ENCODE measurements at places on chromosomes 16 and 17. TPM values are rescaled to one million over a fixed set of nuclear protein-coding genes. Genes with fewer than 3 reads are reported as not detected.
A peak's percentile ranks its signal among the peaks of the same experiment; 100 is the strongest.

Gene MAP3K3
- total RNA-seq, result 98.8 TPM

Gene TP53TG3
- not detected for total RNA-seq

Gene SDR42E1
- total RNA-seq, result 9.8 TPM

Gene TBC1D28
- total RNA-seq, result not detected

Gene SMIM22
- total RNA-seq, result not detected

Gene MT1H
- total RNA-seq, result not detected

Gene GRAP
- 63.1 TPM for total RNA-seq

Gene ZPBP2
- 0.35 TPM for total RNA-seq

DNA sequence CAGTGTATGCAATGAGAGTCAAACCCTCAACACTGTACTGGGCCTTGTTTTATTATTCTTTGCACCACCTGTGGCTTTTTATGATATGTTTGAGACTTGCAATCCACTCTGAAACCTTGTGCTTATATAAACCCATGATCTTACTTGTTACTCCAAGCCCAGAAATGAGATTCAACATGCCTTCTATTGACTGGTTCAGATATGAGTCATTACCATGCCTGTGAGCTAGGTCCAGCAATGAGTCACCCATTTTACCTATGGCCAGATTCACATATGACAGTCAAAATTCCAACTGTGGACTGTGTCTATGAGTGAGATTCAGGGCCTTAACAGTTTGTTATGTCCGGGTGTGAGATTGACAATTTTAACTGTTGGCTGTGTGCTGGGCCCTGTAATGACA, 1846.1 kb downstream of the TP53TG3F start:
- no peak for DNase-seq

DNA sequence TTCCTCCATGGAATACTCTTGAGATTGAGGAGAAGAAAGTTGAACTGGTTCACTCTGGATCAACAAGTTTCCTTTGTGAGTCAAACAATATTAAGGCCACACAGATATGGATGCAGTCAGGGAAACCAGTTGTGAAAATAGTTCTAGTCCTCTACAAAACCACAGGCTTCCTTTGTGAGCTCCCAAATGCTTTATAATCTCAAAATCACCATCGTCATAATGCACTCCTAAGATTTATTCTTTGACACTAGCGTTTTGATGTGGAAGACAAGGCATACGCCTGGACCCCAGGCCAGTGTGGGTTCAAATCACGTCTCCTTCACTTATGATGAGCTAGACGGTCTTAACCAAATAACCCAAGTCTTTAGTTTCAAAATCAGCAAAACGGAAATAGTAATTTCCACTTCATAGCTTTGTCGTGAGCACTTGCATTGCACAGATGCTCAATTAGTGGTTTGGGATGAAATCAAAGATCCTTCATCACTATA, 142.6 kb downstream of the STX8 start:
- no peak for DNase-seq

GRCh38 chr16:54102888-54103866, 183.4 kb downstream of the IRX3 start:
- no peak for DNase-seq

DNA sequence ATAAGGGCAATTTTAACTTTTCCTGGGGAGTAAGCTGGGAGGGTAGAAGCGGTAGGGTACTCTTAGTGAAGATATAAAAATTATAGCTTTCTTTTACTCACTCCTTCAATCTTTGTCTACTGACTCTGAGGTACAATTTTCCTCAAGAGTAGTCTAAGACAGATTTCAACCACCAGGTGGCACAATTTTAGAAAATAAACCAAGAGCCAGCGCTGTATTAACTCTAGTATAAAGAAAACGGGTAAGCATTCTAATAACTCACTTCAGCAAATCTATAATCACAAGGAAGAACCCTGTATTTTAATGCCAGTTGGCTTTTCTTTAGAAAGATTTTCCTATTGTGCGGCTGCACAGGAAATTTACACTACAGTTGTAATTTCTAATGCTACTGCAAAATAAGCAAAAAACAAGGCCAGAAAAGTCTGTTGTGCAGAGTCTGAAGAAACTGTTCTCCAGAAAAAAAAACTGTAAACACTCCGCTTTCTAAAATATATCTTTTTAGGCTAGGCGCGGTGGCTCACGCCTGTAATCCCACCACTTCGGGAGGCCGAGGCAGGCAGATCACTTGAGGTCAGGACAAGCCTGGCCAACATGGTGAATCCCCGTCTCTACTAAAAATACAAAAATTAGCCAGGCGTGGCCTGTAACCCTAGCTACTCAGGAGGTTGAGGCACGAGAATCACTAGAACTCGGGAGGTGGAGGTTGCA, 1.9 kb downstream of the CMC2 start:
- peak; percentile 68 for DNase-seq

DNA sequence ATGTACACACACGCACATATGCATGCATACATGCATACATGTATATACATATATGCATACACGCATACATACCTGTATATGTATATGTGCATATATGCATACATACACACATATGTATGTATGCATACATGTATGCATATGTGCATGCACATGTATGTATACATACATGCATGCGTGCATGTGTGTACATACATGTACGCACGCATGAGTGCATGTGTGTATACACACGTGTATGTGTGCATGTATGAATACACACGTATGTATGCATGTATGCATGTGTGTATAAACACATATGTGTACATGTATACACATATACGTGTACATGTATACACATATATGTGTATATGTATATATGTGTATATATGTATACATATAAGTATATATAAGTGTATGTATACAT, 28.5 kb upstream of the DLX3 start:
- DNase-seq, result no peak

- DNase-seq, result no peak
Observed at GRCh38 chr16:66271074-66272060, 95.1 kb upstream of the CDH5 start.

GRCh38 chr17:19334331-19334730, 28.2 kb downstream of the B9D1 start:
- DNase-seq, result no peak

- DNase-seq, result no peak
Observed at GRCh38 chr17:21005803-21006202, 37.0 kb downstream of the USP22 start.

DNA sequence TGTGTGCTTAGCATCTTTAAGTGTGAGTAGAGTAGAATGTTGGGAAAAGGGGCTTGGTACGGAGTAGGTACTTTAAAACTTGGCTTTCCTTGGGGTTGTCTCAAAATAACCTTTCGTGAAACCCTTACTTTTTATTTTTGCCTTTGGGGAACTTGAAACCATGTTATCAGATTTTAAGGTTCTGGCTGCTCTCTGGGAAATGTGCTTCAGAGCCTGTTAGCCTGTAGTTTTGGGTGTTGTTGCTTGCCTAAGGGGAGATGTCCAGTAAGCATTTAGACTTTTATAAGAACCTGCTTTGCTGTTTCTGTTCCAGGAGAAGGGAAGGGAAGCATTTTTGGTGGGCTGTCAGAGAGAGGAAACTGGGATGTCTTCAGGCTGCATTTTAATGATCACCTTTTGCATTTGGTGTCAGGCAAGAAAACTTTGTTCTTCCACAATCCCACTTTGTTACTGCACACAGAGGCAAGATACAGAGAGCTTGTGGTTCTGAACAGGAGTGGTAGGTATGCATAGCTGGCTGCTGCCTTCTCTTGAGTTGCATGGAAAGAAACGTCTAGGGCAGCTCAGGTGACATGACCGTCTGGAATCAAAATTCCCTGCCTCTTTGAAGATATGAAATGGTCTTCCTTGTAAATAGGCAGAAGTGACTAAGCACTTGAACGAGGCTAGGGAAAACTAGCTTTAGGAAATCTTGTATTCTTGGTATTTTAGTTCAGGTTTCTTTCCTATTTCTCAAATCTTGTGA, 1.7 kb downstream of the RABEP1 start:
- no peak for DNase-seq

- DNase-seq, result peak; percentile 74
Observed at GRCh38 chr17:8965394-8966168, at the start of gene PIK3R5. TSS of gene PIK3R5 (minus strand) at chr17:8965707. CDS start at chr17:8911494, 54,213 bp downstream.

DNA sequence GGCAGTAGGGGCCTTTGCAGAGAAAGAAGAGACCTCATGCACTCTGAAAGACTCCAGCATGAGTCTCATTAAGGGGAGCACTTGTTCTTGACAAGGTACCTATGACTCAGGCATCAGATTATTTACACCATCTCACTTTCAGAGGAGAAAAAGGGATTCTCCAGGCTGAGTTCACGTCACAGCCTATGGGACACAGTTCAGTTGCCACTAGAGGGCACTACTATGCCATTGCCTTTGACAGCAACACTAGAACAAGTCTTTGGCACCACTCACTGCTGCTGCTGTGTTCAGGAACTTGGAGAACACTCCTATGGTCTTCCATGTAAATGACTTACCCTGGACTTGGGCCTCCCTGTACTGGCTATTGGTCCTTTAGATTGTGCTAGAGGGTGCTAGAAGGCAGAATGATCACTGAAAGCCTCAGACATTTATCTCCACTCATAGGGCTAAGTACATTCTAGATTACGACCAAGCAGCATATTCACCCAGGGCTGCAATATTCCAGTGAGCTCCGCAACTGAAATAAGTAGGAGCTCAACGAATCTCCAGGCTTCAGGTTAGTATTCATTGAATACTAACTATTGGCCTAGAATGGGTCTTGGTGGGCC, 225.1 kb upstream of the CA10 start:
- DNase-seq, result no peak

DNA sequence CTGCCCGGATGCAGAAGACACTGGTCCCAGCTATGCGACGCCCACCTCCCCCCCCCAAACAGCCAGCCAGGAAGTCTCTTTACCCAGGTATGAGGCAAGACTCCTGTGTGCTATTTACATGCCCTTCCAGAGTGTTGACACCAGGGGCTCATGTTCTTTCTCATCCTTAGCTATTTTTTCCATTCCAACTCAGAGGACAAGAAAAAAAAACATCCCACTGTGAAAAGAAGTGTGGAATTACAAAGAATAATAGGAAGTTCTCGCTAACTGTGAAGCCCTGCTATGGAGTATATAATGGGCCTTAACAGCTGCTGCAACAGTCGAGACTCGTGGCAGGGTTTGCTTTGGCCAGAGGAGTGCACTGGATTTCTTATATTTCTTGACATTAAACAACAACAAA, 584.9 kb downstream of the CDH13 start:
- DNase-seq, result no peak

GRCh38 chr17:74201250-74201649, 2.2 kb upstream of the RPL38 start:
- no peak for DNase-seq

GRCh38 chr17:37701496-37701898, 43.4 kb downstream of the HNF1B start:
- peak; percentile 27 for DNase-seq

- no peak for DNase-seq
Observed at GRCh38 chr16:86939609-86940008, 361.3 kb downstream of the FOXL1 start.

DNA sequence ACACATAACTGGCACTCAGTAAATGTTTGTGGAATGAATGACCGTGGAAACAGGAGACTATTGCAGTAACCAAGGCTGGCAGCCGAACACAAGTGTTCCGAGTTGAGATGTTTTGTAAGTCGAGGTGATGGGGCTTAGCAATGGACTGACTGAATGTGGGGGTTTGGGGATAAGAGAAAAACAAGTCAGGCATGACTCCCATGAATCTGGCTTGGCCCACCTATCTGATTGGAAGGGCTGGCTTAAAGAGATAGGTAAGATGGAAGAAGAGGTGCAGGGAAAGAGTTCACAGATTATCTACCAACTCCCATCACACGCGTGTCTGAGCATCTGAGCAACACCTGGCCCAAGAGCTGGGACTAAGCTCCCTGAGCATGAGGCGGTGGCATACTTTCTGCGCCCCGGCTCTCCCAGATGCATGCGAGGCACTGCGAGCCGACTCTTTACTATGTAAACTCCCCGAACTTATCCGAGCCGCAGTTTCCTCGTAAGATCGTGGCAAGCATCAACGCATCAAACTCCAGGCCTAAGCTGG, 539 bp downstream of the IFT20 start:
- no peak for DNase-seq

DNA sequence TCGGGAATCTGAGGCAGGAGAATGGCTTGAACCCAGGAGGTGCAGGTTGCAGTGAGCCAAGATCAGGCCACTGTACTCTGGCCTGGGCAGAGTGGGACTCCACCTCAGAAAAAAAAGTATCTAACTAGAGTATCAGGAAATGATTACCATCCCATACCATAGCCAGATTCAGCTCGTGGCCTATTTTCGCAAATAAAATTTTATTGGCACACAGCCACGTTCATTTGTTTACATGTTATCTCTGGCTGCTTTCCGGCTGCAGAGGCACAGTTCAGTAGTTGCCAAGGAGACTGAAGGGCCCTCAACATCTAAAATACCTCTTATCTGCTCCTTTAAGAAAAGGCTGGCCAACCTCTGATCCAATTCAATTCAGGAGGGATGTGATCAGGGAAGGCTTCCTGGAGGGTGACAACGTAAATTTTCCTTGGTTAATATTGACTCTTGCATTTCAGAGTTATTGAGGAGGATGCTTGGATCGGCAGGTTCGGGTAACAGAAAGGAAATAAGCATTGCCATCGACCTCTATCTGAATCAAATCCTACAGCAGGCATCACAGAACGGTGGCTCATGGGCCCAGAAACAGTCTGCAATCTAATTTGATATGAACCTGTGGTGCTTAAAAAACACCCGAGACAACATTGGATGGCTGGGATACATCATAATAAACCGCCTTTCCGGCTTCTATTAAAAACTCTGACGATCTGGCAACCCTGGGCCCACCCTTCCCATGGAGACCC, 73.8 kb downstream of the XYLT1 start:
- peak; percentile 88 for DNase-seq

- DNase-seq, result no peak
Observed at GRCh38 chr17:47276868-47277267, 23.2 kb downstream of the ITGB3 start.

DNA sequence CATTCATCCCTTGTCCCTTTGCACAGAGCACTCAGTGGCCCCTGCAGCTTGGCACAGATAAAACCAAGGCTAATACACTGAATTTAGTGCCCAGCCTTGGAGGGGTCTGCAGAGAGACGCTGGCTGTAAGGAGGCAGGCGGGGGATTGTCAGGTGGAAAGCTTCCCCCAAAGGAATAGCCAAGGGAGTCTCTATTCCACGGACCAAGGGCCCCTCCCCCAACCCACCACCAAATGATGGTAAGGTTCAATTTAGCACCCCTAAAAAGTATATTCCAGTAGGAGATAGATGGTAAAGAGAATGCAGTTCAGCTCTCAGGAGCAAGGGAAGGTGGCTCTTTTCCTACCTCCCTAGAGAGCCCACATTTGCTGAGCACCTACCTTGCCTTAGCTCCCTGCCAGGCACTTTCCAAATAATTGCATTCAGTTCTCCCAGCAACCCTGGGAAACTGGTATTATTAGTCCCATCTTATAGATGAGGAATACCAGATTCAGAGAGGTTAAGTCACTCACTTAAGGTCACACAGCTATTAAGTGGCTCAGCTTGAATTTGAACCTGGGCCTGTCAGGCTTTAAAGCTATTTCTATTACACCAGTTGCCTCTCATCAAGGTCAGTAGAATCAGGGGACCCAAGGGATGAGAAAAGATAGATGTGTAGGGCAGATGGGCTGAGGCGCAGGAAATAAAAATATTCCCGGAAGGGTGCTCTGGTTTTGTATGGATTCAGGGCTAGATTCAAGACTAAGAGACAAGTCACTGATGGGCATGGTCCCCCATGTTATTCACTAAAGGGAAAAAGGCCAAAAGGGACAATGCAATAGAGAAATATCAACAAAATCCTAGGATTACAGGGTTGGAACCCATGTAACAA, 20.0 kb upstream of the ZFHX3 start:
- no peak for DNase-seq
